Immature natural killer cell (primary cell): ENCODE measurements at places on chromosomes 13 and 19. TPM values are rescaled to one million over a fixed set of nuclear protein-coding genes. Genes with fewer than 3 reads are reported as not detected.

C19orf44 gene
- 1.2 TPM for polyA plus RNA-seq

VSTM2B gene
- polyA plus RNA-seq: 0.41 TPM

CDADC1 gene
- 17.9 TPM for polyA plus RNA-seq

CILP2 gene
- not detected for polyA plus RNA-seq

CYP2S1 gene
- polyA plus RNA-seq: 1.4 TPM

C13orf42 gene
- not detected for polyA plus RNA-seq

EFNA2 gene
- polyA plus RNA-seq: not detected

SLC25A15 gene
- polyA plus RNA-seq: 8.3 TPM

ZNF175 gene
- polyA plus RNA-seq: 2.2 TPM

SERTM1 gene
- polyA plus RNA-seq: not detected

TDRD12 gene
- 0.39 TPM for polyA plus RNA-seq

LCP1 gene
- polyA plus RNA-seq: 2,414 TPM

ATP12A gene
- not detected for polyA plus RNA-seq

SPTBN4 gene
- not detected for polyA plus RNA-seq

VAV1 gene
- 22.8 TPM for polyA plus RNA-seq

APOC4 gene
- not detected for polyA plus RNA-seq

NXNL1 gene
- not detected for polyA plus RNA-seq

SLC10A2 gene
- polyA plus RNA-seq: not detected

STARD13 gene
- polyA plus RNA-seq: not detected

SPC24 gene
- polyA plus RNA-seq: 0.96 TPM

CLEC11A gene
- polyA plus RNA-seq: 1.4 TPM
